ENCODE measurements at places on chromosomes 7 and 10.
A peak's percentile ranks its signal among the peaks of the same experiment; 100 is the strongest.

DNA sequence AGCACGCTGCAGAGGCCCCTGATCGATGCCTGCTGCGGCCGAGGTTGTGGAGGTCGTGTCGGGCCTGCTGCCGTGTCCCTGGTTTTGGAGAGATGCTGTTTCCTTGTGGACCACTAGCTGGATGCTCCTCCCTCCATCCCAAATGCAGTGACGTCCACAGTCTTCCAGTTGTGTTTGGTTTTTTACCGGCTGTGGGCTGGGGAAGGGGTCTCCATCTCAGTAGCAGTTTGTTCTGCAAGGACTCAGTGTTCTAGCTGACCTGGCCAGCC lies 143.0 kb upstream of the SHH start:
- no peak overlapping the region for H3K27ac ChIP-seq
- peaks cover 19% of the 10 kb centered on the region for H3K27me3 ChIP-seq
- H3K4me3 ChIP-seq = no peak overlapping the region
- H3K4me1 ChIP-seq = peaks cover 2% of the 10 kb centered on the region

DNA sequence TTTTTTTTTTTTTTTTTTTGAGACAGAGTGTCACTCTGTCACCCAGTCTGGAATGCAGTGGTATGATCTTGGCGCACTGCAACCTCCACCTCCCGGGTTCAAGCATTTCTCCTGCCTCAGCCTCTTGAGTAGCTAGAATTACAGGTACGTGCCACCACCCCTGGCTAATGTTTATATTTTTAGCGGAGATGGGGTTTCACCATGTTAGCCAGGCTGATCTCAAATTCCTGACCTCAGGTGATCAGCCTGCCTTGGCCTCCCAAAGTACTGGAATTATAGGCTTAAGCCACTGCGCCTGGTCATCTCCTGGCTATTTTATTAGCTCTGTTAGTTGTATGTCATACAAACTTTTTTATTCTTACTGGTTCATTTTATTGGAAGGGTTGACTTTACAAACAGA lies 103.0 kb downstream of the LCOR start:
- DNase-seq = no peak
- H3K27ac ChIP-seq = no peak overlapping the region
- H3K4me1 ChIP-seq = peaks cover 2% of the 10 kb centered on the region
- no peak overlapping the region for H3K4me3 ChIP-seq
- H3K27me3 ChIP-seq = no peaks in the 10 kb centered on the region
- peaks cover 9% of the 10 kb centered on the region for H3K36me3 ChIP-seq

- no peak overlapping the region for H3K27ac ChIP-seq
- H3K36me3 ChIP-seq = peaks cover 5% of the 10 kb centered on the region
- no peak for DNase-seq
- H3K4me3 ChIP-seq = no peak overlapping the region
Observed at GRCh38 chr10:28734938-28735759, 57.8 kb downstream of the BAMBI start.

GRCh38 chr7:31857172-31857571 lies 170.2 kb downstream of the PPP1R17 start:
- no peak overlapping the region for H3K4me3 ChIP-seq
- no peaks in the 10 kb centered on the region for H3K4me1 ChIP-seq
- no peak overlapping the region for H3K27ac ChIP-seq
- no peaks in the 10 kb centered on the region for H3K36me3 ChIP-seq
- no peaks in the 10 kb centered on the region for H3K27me3 ChIP-seq

DNA sequence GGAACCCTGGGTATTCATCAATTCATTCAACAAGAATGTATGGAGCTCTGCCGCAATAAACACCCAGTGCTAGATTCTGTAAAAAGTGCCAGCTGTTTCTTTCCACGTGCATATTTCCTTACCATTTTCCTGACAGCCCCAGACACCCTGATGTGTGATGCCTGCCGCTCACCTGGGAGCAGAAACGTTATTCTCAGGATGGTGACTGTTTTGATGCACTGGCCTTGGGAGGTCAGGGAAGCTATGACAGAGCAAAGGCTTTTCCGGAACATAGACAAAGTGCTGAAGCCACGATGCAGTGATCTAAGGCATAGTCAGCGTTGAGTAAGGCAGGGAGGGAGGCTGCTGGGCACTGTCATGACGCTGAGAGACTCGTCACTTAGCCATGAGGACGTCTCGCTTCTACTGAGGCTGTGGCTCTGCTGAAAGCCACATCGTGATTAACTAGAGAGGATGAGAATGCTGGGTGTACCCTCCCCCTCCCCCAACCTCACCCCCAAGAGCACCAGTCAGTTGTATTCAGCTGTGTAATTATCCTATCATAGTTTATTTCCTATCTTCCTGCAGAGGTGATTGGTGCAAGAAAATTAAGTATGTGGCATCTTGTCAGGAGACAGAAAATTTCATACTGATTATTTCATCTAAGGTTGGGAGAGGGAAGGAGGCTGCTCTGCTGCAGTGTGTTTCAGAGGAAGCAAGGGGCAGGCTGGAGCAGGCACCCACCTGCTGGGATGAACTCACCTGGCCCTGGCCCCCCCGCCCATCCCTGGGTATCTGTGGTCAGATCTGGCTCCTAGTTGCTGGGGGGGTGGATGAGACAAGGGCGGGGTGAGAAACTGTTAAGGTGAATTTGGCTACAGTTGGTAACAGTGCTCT lies 48.8 kb upstream of the SMNDC1 start:
- H3K27ac ChIP-seq = peak overlapping the region; percentile 99
- H3K27me3 ChIP-seq = peaks cover 5% of the 10 kb centered on the region

DNA sequence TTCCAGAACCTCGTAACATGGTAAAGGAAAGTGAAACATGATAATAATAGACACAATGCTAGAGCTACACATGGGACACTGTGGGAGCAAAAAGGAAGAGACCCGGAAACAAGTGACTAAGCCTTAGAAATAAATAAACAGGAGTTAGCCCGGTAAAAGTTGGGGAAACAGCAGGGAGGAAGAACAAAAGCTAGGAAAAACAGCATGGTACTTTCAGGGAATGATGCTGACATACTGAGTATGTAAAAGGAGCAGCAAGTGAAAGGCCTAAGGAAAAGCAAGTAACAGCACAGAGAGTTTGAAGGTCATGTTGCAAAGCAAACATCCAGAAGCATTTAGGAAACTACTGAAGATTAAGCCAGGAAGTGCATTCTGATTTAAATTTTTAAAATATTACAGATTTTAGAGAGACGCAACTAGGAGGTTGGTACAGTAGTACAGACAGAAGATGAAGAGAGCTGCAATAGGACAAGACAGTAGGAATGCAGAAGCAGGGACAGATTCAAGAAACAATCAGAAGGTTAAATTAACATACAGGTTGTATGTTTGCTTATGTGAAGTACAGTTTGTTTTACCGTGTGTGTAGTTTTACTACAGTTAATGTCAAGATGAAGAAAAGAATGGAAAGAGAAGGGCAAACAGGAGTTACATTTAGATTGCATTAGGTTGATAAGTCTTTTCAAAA lies 63.7 kb downstream of the ARHGAP12 start:
- H3K36me3 ChIP-seq = peaks cover 5% of the 10 kb centered on the region
- peaks cover 22% of the 10 kb centered on the region for H3K4me1 ChIP-seq
- DNase-seq = no peak
- no peaks in the 10 kb centered on the region for H3K27me3 ChIP-seq
- peak overlapping the region; percentile 37 for H3K27ac ChIP-seq

DNA sequence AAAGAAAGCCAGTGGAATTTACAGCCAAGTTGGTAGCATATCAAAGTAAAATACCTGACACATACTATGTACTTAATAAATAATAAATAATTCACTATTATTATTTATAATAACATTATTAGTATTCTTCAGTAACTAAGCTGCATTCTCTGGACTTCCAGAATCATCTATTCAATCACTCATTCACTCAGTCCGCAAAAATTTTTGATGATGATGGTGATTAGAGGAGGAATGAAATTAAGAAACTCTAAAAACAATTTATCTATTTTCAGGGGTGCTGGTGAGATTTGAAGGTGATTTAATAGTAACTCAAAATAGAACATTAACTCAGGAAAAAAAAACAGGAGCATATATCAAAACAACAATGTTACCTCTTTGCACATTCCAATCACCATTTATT lies 3.2 kb upstream of the LIPN start:
- H3K36me3 ChIP-seq = no peaks in the 10 kb centered on the region
- peaks cover 10% of the 10 kb centered on the region for H3K4me1 ChIP-seq
- peaks cover 6% of the 10 kb centered on the region for H3K27me3 ChIP-seq
- DNase-seq = no peak
- H3K27ac ChIP-seq = no peak overlapping the region
- no peak overlapping the region for H3K4me3 ChIP-seq

DNA sequence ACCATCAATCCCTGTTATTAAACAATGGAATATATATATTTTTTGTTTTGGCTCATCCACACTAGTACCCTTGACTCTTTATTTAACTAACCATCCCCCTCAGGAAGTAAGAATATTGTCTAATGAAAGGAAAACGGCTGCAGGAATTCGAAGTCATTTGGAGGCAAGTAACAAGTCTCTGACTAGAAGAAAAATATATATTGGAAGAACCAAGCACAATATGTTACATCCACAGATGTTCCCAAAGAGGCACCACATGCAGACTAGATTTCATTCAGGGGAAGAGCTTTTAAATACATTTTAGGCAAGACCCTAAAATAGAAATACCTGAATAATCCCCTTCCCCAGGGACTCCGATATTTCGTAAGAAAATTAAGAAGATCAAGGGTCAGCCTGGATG lies 104.5 kb downstream of the GRM3 start:
- H3K27ac ChIP-seq = no peak overlapping the region
- peaks cover 5% of the 10 kb centered on the region for H3K27me3 ChIP-seq
- DNase-seq = no peak
- no peaks in the 10 kb centered on the region for H3K4me1 ChIP-seq

GRCh38 chr10:65903620-65904019 lies 1022.2 kb upstream of the LRRTM3 start:
- no peak for DNase-seq
- no peaks in the 10 kb centered on the region for H3K4me1 ChIP-seq
- no peaks in the 10 kb centered on the region for H3K36me3 ChIP-seq
- no peaks in the 10 kb centered on the region for H3K27me3 ChIP-seq

- no peak for DNase-seq
- peaks cover 11% of the 10 kb centered on the region for H3K27me3 ChIP-seq
- no peak overlapping the region for H3K4me3 ChIP-seq
- H3K36me3 ChIP-seq = no peaks in the 10 kb centered on the region
Observed at GRCh38 chr10:124057601-124058000, 35.8 kb downstream of the CHST15 start.

Measured in T-helper 17 cell (primary cell).